ENCODE measurements at places on chromosomes 13 and 19.
A peak's percentile ranks its signal among the peaks of the same experiment; 100 is the strongest.

- DNase-seq, result no peak
Measured at GRCh38 chr13:112898621-112899280, 70.3 kb upstream of the MCF2L start.

DNA sequence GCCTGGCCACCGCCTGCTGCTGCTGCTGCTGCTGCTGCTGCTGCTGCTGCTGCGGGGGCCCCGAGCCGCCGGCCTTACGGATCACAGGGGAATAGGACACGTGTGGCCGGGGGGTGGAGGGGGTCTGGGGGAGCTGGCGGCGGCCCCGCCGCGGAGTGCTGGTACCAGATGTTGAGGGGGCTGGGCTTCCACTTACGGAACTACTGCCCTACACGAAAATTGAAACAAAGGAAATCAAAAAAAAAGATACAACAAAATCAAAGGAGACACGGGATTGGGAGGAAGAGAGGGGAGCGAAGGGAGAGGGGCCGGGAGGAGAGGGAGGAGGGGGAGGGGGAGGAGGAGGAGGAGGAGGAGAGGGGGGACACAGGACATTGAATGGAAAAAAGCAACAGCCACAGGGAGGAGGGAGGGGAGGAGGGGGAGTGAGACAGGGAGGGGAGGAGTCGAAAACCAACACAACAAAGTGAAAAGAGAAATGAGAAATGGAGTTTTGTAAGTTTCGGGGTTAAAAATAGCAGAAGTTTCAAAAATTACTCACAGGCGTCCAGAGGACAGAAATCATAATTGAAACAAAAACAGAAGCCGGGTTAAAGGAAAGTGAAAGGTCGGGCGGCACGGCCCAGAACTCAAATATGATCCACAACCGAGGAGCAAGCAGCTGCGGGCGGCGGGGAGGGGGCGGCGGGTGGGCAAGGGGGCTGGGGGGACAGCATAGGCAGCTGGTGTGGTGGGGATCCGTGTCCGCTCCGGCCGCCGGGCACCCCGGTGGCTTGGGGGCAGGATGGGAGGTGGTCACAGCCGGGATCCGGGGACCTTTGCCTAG is 57.8 kb downstream of the IER2 start:
- DNase-seq, result peak; percentile 87

GRCh38 chr13:113612607-113613006 is 28.1 kb downstream of the TFDP1 start:
- DNase-seq, result no peak

DNA sequence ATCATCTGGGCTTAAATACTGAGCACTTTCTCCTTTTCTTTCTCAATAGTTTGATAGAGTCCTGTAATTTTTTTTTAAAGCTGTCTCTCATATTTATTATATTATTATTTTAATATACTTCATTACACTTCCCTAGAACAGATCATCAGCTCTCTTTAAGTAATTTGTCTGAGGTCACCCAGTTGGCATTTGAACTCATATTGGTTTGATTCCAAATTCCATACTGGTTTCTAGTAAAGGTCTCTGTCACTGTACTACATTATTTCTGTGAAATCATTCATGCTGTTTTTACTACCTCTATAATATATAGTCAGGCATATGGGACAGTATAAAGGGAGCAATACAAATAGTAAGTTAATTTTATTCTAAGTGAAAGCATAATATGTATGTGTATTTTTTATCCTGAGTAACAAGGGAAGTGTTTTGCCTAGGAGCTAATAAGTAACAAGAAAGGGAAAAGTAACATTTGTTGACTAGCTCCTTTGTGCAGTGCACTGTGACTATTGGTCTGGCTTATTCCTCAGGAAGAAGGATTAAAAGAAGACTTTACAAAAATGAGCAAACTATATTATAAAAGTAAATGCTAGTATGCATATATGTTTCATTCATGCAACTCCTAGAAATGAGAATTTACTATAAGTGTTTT is 14.3 kb downstream of the LPAR6 start:
- no peak for DNase-seq

GRCh38 chr19:1882089-1882785 is 3.1 kb downstream of the ABHD17A start:
- no peak for DNase-seq

All from MG63 (cell line).